Activated naive CD4-positive, alpha-beta T cell treated with Interleukin-2 at 50 U/mL for 16 hours (primary cell): ENCODE measurements at places on chromosomes 3 and 15.

DNA sequence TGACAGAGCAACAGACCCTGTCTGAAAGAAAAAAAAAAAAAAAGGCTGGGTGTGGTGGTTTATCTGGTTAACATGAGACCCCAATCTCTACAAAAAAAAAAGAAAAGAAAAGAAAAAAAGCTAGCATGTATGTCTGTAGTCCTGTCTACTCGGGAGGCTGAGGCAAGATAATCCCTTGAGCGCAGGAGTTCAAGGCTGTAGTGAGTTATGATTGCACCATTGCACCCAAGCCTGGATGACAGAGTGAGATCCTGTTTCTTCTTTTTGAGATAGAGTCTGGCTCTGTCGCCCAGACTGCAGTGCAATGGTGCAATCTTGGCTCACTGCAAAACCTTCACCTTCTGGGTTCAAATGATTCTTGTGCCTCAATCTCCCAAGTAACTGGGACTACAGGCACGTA, 8.4 kb upstream of the DHX30 start:
- DNase-seq: no peak

DNA sequence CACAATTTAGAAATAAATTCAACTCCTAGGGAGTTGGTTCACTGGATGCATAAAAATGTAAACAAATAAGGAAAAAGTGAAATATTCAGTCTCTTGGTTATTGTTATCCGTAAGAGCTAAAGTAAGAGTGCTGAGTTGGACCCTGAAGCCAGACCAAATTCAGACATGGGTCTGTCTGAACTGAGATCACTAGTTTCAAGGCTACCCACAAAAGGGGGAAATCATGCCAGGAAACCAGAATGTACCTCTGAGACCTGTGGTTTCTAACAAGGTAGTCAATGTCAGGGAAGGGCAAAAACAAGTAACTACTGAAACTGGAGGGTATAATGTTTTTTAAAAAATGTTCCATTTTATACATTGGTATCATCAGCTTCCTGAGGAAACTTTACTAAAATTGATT, 35.2 kb upstream of the GOLGA6L2 start:
- no peak for DNase-seq

GRCh38 chr3:86695752-86696151, 295.2 kb downstream of the VGLL3 start:
- DNase-seq: no peak

- no peak for DNase-seq
Observed at GRCh38 chr3:114624047-114624445, 330.2 kb downstream of the TIGIT start.
